ENCODE measurements at places on chromosomes 6 and 20. TPM values are rescaled to one million over a fixed set of nuclear protein-coding genes. Genes with fewer than 3 reads are reported as not detected.

MAP7 gene
- not detected for total RNA-seq

GRCh38 chr6:76448109-76448508 lies 375.6 kb upstream of the IMPG1 start:
- no peak for DNase-seq
- no peak overlapping the region for H3K4me3 ChIP-seq
- no peaks in the 10 kb centered on the region for H3K27me3 ChIP-seq

GRCh38 chr6:16503241-16503775 lies 258.0 kb downstream of the ATXN1 start:
- H3K36me3 ChIP-seq: peaks cover 11% of the 10 kb centered on the region
- peaks cover 20% of the 10 kb centered on the region for H3K4me1 ChIP-seq
- peak overlapping the region; percentile 0 for H3K4me3 ChIP-seq
- H3K27me3 ChIP-seq: no peaks in the 10 kb centered on the region
- peak overlapping the region; percentile 48 for H3K27ac ChIP-seq

- DNase-seq: no peak
- H3K4me1 ChIP-seq: peaks cover 14% of the 10 kb centered on the region
- no peaks in the 10 kb centered on the region for H3K36me3 ChIP-seq
- H3K4me3 ChIP-seq: no peak overlapping the region
- peaks cover 4% of the 10 kb centered on the region for H3K27me3 ChIP-seq
Measured at GRCh38 chr6:36650848-36651478, 27.6 kb upstream of the CDKN1A start.

GRCh38 chr6:83258517-83258916 lies 65.4 kb downstream of the RWDD2A start:
- peaks cover 15% of the 10 kb centered on the region for H3K27me3 ChIP-seq
- H3K36me3 ChIP-seq: no peaks in the 10 kb centered on the region
- H3K27ac ChIP-seq: no peak overlapping the region
- H3K4me1 ChIP-seq: no peaks in the 10 kb centered on the region
- no peak overlapping the region for H3K4me3 ChIP-seq

DNA sequence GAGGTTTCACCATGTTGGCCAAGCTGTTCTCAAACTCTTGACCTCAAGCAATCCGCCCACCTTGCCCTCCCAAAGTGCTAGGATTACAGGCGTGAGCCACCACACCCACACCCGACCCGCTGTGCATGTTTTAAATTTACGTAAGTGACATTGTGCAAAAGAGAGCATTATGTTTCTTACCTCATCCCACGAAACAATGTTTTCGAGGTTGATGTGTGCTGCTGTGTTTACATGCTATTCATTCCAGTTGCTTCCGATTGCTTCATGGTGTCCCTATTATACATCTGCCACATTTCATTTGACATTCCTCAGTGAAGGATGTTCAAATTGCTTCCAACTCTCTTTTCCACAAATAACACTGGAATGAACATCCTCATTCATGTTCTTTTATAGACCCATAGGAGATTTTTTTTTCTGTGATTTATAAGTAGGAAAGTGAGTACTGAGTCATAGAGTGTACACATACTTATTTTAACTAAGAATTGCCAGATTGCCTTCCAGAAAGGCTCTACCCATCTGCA lies 403.9 kb upstream of the JARID2 start:
- peaks cover 3% of the 10 kb centered on the region for H3K4me1 ChIP-seq
- H3K27me3 ChIP-seq: peaks cover 3% of the 10 kb centered on the region
- H3K4me3 ChIP-seq: no peak overlapping the region
- H3K36me3 ChIP-seq: no peaks in the 10 kb centered on the region
- no peak for DNase-seq
- no peak overlapping the region for H3K27ac ChIP-seq

- peaks cover 7% of the 10 kb centered on the region for H3K27me3 ChIP-seq
- peaks cover 7% of the 10 kb centered on the region for H3K4me1 ChIP-seq
- no peak overlapping the region for H3K27ac ChIP-seq
- no peaks in the 10 kb centered on the region for H3K36me3 ChIP-seq
Measured at GRCh38 chr6:21610341-21610740, 16.8 kb downstream of the SOX4 start.

GRCh38 chr6:158501360-158502262 lies 58.3 kb upstream of the TMEM181 start:
- no peaks in the 10 kb centered on the region for H3K36me3 ChIP-seq
- DNase-seq: no peak
- H3K4me3 ChIP-seq: no peak overlapping the region
- H3K27me3 ChIP-seq: no peaks in the 10 kb centered on the region
- H3K27ac ChIP-seq: no peak overlapping the region

CST5 gene
- total RNA-seq: not detected

CD164 gene
- 180 TPM for total RNA-seq
